ENCODE measurements at places on chromosomes 7 and 10.

DNA sequence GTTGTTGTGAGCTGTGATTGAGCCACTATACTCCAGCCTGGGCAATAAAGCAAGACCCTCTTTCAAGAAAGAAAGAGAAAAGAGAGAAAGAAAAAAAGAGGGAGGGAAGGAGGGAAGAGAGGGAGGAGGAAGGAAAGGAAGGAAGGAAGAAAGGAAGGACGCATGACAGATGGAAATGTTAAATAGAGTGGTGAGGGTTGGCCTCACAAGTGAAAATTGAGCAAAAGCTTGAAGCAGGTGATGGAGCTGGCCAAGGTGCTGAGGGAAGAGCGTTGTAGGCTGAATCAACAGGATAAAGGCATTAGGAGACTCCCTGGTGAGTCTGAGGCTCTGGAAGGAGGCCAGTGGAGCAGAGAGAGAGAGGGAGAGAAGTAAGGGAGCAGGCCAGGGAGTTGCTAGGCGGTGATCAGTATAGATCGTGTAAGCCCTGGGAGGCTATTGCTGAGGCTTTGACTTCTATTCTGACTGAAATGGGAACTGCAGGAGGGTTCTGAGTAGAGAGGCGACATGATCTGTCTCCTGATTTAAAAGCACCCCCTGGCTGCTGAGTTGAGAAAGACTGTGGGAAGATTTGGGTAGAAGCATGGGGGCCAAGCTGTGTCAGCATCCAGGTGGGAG, 26.5 kb upstream of the TMEM248 start:
- DNase-seq = peak; percentile 5

- DNase-seq = no peak
These were observed 316.8 kb upstream of the STEAP1 start for GRCh38 chr7:89837515-89837914.

- DNase-seq = no peak
These were observed 11.8 kb upstream of the DDIT4 start for GRCh38 chr10:72261784-72262404.

- DNase-seq = no peak
These were observed 223.7 kb upstream of the PRSS58 start for GRCh38 chr7:142481548-142481947.

DNA sequence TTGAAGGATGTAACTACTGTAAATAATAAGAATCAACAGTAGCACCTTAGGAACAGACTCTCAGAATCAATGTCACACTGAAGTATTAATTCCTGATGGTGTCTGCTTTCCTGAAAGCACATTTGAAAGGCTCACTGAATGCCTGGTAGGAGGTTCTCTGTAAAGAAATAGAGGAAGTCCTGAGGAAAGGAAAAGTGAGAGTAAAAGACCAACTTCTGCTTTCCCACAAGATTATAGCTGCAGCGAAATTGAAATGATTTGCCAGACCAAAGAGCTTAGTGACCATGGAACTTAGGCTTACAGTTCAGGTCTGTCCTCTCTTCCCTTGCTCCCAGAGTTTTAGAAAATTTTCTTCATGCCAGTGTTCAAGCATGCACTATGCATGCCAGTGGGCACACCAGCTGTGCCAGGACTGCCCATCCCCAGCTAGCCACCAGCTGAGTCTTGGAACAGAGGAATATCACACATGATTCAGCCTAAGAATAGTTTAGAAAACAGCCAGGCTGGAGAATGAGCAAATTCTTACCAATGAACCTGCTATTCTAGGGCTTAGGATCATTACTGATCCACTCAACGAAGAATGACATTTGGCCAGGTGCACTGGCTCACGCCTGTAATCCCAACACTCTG, 123.2 kb downstream of the HERPUD2 start:
- no peak for DNase-seq

DNA sequence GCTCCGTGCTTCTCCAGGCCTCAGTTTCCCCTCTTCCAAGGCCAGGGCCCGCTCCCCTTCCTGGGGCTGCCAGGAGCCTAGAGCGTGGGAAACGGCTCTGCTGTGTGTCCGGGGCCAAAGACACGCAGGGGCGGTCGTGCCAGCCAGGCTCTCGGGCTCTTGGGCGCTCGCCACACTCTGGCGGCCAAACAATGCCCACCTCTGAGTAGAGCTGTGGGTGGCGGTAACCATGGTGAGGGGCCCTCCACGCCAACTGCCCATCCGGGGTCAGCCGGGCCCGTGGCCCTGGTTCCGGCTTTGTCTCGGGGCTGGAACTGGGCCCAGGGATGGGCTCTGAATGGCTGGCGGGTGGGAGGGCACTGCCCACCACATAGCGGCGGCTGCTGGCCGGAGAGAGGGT, 16.0 kb downstream of the GRIFIN start:
- no peak for DNase-seq

GRCh38 chr7:78149787-78150186, 351.2 kb downstream of the PHTF2 start:
- no peak for DNase-seq

- no peak for DNase-seq
These were observed 131.1 kb downstream of the MAPK8 start for GRCh38 chr10:48437546-48437945.

- no peak for DNase-seq
These were observed 172.7 kb downstream of the SND1 start for GRCh38 chr7:127824682-127825081.
